ENCODE measurements at places on chromosomes 3 and 15.
A peak's percentile ranks its signal among the peaks of the same experiment; 100 is the strongest.

- no peak for DNase-seq
Measured at GRCh38 chr15:95875121-95875643, 455.3 kb upstream of the NR2F2 start.

DNA sequence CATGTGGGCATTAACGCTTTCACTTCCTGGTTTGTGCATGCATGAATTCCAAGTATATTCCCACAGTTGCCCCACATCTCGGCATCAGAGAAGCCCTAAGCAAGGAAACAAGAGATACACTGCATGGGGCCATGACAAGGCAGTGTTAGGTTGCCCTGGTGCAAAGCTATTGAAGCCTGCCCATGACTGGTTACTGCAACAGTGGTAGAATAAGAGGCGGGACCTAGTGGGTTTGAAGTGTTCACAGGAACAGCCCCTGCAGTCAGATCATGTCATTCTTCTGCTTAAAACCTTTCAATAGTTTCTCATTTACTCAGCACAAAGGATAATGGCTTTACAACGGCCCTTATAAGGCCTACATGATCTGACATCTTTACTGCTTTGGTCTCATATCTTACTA lies 80.9 kb upstream of the TOPAZ1 start:
- DNase-seq = peak; percentile 42

- DNase-seq = no peak
Measured at GRCh38 chr3:9534429-9534828, 19.2 kb downstream of the LHFPL4 start.

DNA sequence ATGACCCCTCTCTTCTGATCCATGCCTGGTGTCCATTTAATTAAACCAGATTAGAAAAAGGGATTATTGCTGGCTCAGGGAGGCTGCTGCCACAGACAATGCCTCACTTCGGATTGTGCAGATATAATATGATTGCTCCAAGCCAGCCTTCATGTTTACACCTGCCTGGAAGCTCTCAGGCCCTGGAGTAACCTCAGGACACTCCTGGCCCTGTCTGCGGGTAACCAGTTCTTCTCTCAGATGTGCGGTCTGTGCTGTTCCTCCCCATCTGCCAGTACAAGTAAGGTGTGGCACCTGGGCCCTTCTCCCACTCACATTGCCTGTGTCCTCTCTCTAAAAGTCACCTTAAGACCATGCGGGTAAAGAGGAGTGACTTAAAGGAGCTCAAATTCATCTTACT lies 8.8 kb upstream of the GOLGA8J start:
- no peak for DNase-seq

DNA sequence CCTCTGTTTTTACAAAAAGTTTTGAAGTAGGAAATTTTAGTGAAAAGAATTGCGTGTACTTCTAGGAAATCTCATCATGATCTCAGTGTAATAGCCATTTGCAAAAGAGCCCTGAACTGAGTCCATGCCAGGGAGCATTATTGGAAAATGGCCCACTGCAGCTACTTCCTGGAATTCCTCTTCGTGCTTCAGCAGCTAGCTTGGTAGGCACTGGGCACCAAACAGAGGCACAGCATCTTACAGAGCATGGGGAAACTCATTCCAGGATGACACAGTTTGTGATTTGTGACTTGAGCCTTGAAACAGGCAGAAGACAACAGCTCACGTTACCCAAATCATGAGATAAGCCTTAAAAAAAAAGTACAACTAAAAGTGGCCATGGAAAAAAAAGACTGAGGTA lies 179.1 kb downstream of the WDR72 start:
- DNase-seq = no peak

- DNase-seq = no peak
Measured at GRCh38 chr3:14785207-14786155, 33.3 kb upstream of the FGD5 start.

DNA sequence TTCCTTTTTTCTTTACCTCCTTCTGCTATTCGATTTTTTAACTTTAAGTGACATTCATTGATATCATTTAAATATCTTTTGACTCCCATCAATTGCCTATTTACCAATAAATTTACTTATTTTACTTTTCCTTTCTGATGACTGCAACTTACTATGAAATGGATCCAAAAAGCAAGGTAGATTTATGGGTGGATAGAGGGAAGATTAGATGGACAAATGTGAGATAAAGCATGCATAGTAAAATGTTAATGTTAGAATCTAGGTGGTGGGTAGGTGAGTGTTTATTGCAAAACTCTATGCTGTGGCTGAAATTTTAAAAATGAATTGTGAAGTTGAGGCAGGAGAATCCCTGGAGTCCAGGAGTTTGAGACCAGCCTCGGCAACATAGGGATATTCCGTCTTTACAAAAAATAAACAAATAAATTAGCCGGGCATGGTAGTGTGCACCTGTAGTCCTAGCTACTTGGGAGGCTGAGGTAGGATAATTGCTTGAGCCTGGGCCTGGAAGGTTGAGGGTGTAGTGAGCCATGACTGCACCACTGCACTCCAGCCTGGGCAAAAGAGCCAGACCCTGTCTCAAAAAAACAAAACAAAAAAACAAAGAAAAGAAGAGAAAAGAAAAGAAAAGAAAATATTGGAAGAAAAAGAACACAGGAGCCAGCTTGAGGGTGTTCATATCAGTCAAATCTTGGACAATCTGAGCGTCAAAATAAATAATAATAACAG lies 6.1 kb upstream of the PDCD6IP start:
- no peak for DNase-seq

- DNase-seq = no peak
Measured at GRCh38 chr15:39145854-39146625, 434.8 kb upstream of the THBS1 start.

- no peak for DNase-seq
Measured at GRCh38 chr15:64942356-64942755, 30.7 kb downstream of the ANKDD1A start.

DNA sequence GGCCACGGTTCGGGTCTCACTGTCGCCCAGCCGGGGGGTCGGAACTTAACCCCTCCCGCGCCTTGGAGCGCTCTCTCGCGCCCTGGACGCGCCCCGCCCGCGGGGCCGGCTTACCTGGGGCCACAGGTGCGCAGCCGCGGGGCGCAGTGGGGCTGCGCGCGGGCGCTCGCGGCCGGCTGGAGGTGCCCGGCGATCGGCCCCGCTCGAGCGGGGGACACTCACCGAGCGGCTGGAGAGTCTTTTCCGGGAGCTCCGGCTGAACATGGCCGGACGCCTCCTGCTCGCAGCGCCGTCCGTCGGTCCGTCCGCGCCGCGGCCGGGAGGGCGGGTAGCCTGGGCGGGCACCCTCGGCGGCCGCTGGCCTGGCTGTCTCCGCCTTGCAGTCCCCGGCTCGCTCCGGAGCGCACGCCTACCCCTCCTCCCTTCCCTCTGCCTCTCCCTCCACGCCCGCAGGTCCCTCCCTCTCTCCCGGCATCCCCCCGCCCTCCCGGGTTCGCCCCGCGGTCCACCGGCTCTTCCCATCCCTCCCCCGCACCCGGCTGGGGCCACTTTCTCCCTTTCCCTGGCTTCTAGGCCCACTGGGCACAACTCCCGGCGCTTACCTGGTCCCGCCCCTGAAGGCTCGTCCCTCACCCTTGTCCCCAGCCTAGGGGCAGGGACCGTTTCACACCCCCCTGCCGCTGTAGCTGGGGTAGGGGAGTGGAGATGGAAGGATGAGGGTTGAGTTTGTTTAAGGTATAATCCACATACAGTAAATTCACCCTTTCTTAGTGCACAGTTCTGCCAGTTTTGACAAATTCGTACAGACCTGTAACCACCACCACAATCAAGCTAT lies 220.1 kb upstream of the PRICKLE2 start:
- DNase-seq = no peak

DNA sequence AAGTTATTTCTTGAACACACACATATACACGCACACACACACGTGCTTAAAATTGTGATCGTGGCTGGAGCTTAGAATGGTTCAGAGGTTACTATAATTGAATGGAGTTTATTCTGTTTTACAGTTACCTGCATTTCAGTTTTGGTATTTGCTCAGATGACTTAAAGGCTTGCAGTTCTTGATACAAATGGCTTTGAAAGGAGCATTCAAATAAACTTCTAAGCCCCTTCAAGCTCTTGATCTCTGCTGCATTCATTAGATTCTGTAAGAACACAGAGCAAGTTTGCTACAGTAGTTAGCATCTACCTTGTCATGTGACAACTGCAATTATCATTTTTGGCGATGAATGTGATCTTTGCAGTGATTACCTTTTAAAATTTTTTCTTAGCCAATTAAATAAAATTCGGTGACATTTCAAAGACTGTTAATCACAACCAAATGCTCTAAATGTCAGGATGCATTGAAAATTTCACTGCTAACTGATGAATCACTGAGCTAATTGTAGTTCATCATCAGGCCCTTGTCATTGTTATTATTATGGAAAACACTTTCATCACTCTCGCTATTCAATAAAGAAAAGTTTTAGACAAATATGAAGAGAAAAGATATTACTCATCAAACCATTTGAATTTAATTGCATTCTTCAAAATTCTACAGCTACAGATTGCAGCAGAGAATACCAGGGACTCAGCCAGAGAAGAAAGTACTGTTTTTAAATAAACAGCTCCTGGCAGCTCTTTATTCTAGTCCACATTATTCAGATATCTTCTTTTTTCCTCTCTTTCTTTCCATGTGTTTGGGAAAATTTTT lies 296.1 kb downstream of the LRTM1 start:
- DNase-seq = no peak

GRCh38 chr3:72582211-72582878 lies 265.9 kb downstream of the SHQ1 start:
- no peak for DNase-seq

DNA sequence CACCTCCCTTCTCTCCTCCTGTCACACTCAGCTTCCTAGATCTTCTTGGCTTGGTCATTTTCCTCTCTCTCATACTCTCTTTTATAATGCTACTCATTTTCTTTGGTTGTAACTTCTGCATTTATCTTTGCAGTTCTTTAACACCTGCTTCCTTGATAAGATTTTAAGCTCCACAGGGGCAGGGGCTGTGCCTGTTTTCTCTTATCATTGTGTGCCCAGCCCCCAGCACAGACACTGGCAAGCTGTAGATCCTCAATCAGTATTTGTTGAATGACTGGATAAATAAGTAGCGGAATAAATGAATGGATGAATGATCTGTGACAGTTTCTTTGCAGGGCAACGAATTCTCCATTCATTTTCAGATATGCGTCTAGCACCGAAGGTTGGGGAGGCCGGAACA lies 64.3 kb upstream of the MEX3B start:
- no peak for DNase-seq

DNA sequence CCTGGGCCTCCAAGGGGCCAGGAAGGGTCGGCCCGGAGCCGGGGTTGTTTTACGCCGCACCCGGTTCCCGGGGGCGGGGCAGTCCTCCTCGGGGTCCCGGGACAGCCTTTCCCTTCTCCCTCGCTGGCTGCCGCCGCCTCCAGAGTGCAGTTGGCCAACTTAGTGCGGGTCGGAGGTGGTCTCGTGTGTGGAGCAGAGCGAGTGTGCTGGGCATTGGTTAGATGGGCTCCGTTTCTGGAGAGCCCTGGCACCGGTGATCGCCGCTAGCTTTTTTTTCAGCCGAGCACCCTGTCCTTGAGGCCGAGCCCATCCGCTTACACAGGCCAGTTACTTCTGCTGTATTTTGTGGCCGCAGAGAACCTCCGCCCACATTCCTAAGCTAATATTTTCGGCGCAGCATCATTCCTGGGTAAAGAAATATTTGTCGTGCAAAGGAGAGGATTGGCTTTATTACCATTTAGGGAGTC lies 585 bp downstream of the KIF23 start:
- peak; percentile 67 for DNase-seq

DNA sequence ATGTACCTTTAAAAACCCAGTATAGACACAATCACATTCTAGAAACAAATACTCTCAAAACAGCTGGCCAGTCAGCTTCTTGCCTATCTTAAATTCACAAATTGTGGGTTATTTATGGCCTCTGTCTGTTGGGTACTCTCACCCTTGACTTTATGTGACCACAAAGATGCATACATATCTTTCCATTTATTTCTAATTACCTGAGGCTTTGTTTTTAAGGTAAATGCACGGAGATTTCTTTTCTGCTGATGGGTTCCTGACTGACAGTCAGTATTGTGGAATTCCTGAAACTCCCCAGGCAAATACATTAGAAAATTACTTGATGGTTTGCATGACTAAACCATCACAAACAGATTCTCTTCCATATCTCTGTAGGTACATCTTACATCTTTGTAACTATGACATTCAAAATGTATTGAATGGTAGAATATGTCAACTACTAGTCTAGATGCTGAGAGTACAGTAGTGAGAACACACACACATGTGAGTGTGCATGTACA lies 107.7 kb downstream of the EDEM1 start:
- no peak for DNase-seq

DNA sequence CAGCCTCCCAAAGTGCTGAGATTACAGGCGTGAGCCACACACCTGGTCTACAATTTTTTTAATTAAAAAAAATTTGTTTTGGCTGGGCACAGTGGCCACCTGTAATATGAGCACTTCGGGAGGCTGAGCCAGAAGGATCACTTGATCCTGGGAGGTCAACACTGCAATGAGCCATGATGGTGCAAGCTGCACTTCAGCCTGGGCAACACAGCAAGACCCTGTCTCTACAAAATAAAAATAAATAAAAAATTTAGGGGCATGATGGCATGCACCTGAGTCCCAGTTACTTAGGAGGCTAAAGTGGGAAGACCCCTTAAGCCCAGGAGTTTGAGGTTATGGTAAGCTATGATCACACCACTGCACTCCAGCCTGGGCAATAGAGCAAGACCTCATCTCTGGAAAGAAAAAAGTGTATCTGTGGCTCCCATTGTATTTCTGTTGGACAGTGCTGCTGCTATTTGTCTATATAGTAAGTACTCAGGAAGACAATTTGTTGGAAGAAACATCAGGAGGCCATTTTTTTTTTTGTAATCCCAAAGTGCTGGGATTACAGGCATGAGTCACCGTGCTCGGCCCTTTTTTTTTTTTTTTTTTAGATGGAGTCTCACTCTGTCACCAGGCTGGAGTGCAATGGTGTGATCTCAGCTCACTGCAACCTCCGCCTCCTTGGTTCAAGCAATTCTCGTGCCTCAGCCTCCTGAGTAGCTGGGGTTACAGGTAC lies 27.5 kb upstream of the SH3BP5 start:
- no peak for DNase-seq

DNA sequence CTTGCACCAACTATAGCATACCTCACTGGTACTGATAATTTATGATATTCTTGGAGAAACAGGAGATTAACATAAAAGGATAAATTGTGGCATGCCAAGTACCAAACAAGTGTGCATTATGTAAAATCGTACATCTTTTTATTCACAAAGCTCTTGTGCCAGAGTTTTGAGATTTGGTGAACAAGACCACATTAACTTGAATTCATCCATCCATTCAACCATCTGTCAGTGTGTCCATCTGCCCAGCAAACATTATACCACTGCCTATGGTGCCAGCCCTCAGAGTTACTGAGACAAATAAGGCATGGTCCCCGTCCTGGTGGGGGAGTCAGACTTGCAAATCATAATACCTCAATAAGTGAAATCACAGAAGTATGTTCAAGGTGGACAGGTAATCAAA lies 17.0 kb upstream of the NEO1 start:
- no peak for DNase-seq

DNA sequence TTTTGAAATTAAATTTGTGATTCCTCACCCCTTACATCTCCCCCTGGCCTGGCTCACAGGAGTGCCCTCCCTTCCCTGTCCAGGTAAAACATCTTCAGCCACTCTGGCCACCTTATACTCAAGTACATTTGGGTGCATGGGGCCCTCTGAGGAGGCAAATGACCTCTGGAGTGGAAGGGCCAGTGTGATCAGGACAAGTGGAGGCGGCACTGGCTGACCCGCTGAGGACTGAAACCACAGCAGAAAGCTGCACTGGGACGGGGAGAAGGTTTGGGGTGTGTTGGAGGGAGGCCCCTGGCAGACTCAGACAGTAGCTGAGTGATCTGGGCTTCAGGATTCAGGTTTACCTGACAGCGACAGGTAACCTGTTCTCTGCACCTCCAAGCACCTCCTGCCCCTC lies 24.2 kb downstream of the HES1 start:
- DNase-seq = no peak

GRCh38 chr3:27319847-27320526 lies 49.2 kb downstream of the NEK10 start:
- no peak for DNase-seq

Measured in Karpas-422 (cell line).